ENCODE measurements at places on chromosomes 13 and 19.
A peak's percentile ranks its signal among the peaks of the same experiment; 100 is the strongest.

DNA sequence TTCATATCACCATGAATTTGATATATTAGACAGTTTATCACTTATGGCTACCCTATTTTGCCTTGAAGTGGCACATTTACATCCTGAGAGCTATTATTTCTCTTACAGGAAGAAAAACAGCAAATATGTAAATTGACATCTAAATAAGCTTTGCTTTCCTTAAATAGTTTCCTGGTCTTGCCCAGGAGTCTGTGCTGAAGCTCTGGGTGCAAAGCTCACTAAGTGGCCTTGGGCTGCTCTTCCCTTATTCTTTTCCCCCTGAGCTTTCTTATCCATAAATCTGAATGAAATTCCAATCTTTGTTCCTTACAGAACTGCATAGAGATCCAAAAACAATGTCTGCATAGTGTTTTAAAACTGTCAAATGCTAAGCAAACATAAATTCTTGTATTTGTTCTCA lies 56.3 kb downstream of the TNFSF13B start:
- no peak for DNase-seq

- no peak for DNase-seq
Observed at GRCh38 chr13:21703846-21704245, 33.0 kb downstream of the FGF9 start.

- DNase-seq, result peak; percentile 51
Observed at GRCh38 chr19:35545855-35546381, 492 bp downstream of the TMEM147 start.

DNA sequence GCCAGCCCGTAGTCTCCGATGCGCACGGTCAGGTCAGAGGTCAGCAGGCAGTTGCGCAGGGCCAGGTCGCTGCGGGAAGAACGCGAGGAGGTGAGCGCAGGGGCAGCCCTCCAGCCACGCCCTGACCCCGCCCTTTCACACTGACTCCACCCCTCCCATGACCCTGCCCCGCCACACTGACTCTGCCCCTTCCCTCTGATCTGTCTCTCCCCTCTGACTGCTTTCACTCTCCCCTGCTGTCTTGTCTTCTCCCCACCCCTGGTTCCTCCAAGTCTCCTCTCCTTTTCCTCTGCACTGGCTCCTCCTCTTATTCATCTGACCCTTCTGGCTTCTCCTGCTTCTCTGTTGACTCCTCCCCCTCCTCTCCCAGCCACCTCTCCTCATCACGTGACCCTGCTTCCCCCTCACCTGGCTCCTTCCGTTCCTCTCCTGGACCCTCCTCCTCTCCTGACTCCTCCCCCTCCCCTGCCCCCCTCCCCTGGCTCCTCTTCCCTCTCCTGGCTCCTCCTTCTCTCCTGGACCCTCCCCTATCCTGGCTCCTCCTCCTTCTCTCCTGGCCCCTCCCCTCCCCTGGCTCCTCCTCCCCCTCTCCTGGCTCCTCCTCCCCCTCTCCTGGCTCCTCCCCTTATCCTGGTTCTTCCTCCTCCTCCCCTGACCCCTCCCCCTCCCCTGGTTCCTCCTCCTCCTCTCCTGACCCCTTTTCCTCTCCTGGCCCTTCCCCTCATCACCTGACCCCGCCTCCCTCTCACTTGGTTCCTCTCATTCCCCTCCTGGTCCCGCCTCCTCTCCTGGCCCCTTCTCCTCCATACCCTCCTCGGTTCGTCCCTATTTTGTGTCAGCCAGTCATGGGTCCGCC lies 9.9 kb downstream of the LMTK3 start:
- peak; percentile 37 for DNase-seq

DNA sequence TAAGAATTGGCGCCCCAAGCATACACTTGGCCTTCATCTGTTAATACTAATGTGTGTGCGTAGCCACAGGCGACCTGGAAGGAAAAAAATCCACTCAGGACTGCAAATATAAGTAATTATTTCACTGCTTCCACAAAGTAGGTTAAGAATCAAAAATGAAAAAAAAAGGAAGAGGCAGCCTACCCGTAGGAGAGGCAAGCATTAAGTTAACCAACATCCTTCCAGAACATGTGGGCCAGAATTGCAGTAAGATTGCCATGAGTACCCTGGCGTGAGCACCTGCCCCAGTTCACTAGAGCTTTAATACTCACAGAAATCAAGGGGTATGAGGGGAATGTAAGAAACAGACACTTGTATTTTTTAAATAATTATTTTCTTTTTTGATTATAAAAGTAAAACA lies 22.2 kb downstream of the RCBTB2 start:
- DNase-seq, result no peak

- no peak for DNase-seq
Observed at GRCh38 chr19:10393137-10393536, 10.2 kb downstream of the CDC37 start.

DNA sequence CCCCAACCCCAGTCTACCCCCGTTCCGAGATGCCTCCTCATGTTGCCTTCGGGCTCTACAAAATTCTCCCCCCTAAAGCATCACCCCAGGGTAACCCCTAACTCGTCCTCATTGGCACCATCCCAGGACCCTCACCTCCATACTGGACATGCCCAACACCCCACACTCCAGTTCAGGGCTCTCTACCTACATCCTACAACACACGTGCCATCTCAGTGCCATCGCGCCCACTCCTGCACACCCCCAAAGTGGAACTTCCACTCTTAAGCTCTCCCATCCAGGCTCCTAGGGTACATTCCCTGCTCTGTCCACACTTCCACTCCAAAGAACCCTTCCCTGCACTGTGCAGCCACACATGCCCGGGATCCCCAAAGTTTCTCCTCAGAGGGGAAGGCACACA lies 827 bp upstream of the FKRP start:
- no peak for DNase-seq

DNA sequence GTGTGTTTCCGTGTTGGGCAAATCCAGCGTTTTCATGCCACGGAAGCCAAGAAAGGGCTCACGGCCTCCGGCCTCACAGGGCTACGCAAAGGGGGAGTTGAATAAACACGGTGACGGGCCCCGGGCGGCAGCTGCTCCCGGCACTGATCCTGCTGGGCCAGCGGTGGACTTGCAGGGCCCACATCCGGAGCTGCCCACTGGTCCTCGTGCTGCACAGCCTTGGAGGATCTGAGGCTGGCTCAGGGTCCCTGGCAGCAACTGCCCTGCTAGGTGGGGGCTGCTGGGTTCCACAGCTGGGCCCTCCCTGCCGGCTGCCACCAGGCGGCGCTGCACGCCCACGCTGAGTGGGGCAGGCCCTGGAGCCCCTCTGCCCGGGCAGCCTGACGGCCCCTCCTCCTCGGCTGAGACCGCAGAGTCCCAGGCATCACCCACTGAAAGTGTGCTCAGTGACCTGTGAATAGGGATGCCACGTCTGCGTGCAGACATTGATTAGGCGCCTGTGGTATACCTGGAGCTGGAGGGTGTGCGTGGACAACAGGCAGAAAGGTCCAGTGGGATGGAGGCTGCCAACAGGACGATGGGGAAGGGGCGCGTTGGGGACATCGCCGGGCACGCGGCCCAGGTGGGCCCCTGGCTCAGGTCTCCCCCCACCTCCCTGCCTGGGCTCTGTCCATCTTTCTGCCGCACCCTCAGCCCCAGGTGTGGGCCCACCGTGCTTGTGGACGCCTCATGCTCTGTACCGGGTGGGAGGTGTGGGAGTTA lies 5.3 kb upstream of the HCN2 start:
- peak; percentile 50 for DNase-seq

DNA sequence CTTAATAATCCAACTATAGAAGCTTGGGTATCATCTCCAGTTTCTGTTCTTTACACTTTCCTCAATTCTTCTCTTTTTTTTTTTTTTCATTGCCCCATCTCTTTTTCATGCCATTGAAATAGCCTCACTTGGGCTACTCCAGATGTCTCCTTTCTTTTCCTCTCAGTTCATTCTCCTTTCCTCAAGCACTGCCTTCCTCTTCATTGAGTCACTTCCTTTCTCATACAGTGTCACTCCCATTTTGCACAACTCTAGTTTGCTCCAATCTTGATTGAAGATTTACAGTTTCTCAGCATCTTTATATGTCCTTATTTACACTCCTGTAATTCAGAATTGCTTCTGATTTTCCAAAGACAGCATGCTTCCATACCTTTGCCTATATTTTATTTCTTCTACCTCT lies 61.3 kb downstream of the IPO5 start:
- no peak for DNase-seq

GRCh38 chr13:41643507-41643906 lies 186.2 kb downstream of the RGCC start:
- no peak for DNase-seq

DNA sequence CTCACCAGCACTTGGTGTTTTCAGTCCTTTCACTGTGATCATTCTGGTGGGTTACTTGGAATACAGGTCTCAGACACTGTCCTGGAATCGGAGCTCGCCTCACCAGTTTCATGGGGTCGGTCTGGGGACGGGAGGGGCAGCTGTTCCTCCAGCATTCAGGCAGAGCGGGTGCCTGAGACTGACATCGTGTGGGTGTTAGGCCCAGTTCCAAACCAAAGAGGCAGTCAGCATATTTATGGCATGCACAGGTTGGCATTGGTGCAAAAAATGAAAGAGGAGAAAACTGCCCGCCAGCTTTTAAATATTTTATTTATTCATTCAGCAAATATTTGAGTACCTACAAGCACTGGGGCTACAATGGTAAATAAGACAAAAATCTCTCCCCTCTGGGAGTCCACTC lies 20.1 kb downstream of the PLEKHF1 start:
- DNase-seq, result no peak

DNA sequence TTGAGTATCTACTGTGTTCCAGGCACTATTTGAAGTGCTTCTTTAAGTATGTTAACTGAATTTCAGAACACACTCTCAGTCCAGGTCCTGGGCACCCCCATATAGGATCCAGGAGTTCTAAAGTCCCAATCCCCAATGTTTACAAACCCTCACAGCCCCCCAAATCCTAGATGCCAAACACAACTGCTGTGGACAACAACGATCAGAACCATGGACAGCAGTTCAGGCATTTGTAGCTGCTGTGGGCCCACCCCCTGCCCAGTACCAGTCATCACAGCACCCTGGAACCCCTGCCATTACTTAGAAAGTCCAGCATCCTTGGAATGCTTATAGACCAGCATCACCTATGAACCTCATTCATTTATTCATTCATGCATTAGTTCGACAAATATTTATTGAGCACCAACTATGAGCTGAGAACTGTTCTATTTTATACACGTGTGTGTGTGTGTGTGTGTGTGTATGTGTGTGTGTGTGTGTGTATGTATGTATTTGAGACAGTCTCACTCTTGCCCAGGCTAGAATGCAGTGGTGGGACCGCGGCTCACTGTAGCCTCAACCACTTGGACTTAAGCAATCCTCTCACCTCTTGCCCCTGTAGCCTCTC lies 19.3 kb upstream of the SDHAF1 start:
- no peak for DNase-seq

DNA sequence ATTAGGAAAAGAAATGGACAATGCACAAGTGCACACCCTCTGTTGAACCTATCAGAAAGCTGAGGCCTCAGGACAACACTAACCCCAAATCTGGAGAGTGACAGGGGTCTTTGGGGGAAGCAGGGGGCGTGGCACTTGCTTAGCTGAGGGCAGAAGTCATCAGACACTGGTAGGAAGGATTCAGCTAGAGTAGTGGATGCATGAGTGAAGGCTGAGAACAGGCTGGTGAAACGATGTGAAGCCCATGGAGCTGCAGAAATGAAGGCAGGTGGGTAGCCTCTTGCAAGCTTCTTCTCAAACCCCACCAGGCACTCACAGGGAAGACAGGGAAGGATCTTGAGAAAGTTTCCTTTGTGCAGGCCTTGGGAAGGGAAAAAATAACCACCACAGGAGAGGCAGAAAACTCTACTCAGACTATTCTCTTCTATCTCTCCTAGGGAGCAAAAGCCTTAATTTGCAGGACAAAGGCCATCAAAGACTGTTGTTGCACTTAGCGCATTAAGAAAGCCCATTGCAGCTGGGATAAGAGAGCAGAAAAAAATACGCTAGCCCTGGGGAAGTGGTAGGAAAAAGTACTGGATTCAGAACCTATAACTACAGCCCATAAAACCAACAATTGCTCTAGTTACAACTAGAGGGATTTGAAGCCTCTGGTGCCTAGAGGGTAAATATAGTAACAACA lies 193.3 kb upstream of the ZNF536 start:
- DNase-seq, result no peak

Data from activated CD4-positive, alpha-beta T cell treated with anti-CD3 and anti-CD28 coated beads, Interleukin-2, amount 50 U/mL, for 4 hours (primary cell).